Sigmoid colon (tissue), 7 donors: ENCODE measurements at places on chromosomes 11 and 22.

DNA sequence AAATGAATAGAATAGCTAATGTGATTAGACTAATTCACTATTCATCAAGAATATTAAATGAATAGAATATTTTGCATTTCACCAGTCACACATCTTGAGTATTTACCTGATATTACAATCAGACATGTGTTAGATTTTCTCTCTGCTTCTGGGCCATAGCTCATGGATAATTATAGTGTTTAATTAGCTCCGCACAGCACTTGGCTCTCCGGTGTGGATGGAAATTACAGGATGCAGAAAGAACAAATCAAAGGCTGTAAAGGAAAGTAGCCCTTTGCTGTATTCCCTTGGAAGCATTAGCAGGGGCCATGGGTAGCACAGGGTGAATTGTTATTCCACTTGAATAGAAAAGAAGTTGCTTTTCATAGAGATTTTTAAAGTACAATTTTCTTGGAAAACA is 320.3 kb upstream of the SORL1-AS1 start:
- no peak for DNase-seq

GRCh38 chr11:94128291-94128745 is 323 bp upstream of the PANX1 start:
- DNase-seq = peak; percentile 74

DNA sequence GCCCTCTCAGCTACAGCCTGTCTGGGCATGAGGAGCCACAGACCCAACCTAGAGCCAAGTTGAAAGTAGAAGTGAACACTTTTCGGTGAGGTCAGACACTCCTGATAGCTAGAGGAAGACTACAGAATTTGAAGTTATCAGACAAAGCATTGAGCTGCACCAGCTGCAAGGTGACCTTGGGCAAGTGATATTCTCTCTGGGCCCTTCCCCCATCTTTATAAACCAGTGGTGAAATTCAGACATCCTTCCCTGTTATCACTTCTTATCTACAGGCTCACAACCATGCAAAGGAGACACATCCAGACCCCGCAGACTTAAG is 8.0 kb upstream of the PMM1 start:
- DNase-seq = no peak

- DNase-seq = no peak
These were observed 19.4 kb upstream of the CABP7 start for GRCh38 chr22:29700206-29700899.
